ENCODE measurements at places on chromosomes 5 and 9. TPM values are rescaled to one million over a fixed set of nuclear protein-coding genes. Genes with fewer than 3 reads are reported as not detected.

DNA sequence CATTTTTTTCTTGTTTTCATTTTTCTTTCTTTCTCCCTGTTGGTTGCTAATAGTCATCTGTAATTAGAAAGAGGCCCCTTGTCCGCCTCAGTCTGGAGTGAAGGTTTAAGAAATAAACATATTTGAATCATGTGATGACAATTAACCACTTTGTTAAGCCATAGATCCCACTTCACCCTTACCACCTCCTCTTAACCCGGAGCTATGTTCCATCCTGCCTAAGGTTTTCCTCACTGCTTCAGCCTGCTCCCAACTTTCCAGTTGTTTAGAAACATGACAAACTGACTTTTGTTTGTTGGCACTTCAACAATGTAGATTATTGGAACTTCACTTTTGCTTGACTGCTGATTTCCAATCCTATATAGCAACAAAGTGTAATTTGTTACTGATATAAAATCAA, 37.4 kb upstream of the SSBP2 start:
- H3K4me3 ChIP-seq: no peak overlapping the region
- no peak overlapping the region for H3K27ac ChIP-seq
- H3K36me3 ChIP-seq: no peaks in the 10 kb centered on the region
- no peak for DNase-seq
- no peaks in the 10 kb centered on the region for H3K27me3 ChIP-seq
- no peaks in the 10 kb centered on the region for H3K4me1 ChIP-seq

GRCh38 chr5:88979726-88980125, 96.7 kb upstream of the MEF2C start:
- no peaks in the 10 kb centered on the region for H3K4me1 ChIP-seq
- H3K36me3 ChIP-seq: no peaks in the 10 kb centered on the region
- no peaks in the 10 kb centered on the region for H3K27me3 ChIP-seq

- no peak overlapping the region for H3K4me3 ChIP-seq
- DNase-seq: no peak
- no peak overlapping the region for H3K27ac ChIP-seq
- H3K36me3 ChIP-seq: no peaks in the 10 kb centered on the region
Observed at GRCh38 chr9:91248707-91249106, 113.0 kb downstream of the AUH start.

DNA sequence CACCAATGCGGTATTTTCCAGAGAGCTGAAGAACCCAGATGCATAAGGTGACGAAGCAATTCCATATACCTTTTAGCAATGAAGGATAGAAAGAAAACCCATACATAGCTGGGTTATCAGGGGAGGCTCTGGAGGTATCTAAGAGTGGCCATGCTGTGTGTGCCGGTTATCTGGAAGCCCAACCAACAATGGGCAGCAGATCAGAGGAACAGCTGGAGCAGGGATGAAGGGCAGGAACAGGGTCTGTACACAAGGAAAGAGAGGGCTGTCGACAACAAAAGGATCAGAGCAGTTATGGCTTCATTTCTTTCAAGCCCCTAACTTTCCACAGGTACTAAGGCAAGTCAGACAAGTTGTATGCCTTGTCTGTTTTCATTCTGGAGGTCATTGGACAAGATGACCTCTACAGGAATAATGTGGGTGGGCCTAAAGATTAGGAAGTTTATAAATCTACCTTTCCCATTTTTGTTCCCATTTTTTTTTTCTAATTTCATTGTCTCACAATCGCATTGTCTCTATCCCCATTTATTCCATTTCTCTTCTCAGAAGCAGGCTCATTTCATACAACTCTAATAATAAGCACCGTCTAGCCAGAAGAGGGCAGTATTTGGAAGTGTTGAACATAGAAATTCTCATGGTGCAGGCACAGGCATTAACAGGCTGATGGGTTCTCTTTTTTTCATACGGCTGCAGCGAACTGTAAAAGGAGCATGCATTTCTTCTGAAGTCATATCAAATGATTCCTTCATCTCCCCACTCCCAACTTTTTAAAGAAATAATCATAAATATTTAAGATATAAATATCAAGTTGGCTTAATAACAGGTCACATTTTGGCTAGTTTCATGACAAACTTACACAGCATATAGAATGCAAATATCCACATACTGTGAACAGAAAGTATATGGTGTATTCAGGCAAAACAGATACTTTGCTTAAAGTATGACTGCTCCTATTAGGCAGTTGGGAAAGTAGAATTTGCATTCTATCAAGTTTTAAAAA, 63.5 kb downstream of the ZNF474 start:
- DNase-seq: no peak
- H3K27ac ChIP-seq: no peak overlapping the region
- H3K27me3 ChIP-seq: peaks cover 13% of the 10 kb centered on the region
- H3K36me3 ChIP-seq: no peaks in the 10 kb centered on the region
- H3K4me3 ChIP-seq: no peak overlapping the region

The GFI1B gene
- 0.05 TPM for total RNA-seq

The CYLC2 gene
- not detected for total RNA-seq

The GARIN3 gene
- not detected for total RNA-seq

All from SJSA1 (cell line).